IPS-NIHi11 (cell line): ENCODE measurements at places on chromosomes 12 and 14.
A peak's percentile ranks its signal among the peaks of the same experiment; 100 is the strongest.

- peak; percentile 82 for DNase-seq
These were observed 668 bp downstream of the TRIP11 start for GRCh38 chr14:92039063-92039718.

DNA sequence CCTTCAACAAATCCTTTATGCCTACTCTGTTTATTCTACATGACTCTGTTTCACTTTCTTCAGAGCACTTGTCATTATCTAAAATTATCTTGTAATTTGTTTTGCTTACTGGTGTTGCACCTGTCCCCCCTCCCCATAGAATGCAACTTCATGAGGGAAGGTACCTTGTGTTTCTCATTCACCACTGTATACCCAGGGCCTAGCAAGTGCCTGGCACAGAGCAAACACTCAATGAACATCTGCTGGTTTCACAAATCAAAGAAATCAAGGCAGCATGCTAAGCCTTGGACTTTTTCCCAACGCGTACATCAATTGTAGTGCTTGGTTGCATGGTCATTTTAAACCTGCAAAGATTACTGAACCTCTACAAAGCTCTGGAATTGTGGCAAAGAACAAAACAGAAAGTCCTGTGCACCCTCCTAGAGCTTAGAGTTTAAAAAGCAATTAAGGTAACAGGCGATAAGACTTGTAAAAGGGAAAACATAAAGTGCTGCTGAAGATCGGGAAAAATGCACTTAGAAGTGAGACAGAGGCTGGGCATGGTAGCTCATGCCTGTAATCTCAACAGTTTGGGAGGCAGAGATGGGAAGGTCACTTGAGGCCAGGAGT is 479.1 kb downstream of the MED13L start:
- DNase-seq, result no peak

- no peak for DNase-seq
These were observed 29.5 kb downstream of the CCDC198 start for GRCh38 chr14:57464008-57464730.

- DNase-seq, result peak; percentile 85
These were observed 37.3 kb upstream of the RCOR1 start for GRCh38 chr14:102554821-102555819.

GRCh38 chr14:59268011-59268410 is 79.5 kb downstream of the DAAM1 start:
- no peak for DNase-seq

DNA sequence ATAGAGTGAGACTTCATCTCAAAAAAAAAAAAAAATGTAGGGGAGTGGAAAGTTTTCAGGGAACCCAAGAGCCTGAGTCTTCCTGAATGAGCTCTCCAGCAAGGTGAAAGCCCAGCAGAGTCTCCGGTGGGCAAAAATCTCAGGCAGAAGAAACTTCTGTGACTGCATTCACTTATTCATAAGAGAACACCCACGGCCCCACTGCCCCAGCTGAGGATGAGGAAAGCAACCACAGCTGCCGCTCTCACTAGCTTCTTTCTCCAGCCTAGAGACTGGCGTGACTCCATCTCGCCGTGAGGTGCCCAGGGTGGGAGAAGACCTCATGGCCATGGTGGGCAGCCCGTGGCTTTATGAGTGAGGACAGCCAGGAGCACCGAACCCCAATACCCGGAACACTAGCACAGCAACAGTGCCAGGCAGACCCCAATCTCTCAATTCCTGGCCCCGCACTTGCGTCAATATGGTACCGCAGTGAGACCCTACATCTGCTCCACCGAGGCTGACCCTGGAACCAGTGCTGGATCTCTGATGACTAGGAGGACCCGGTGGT is 29.7 kb upstream of the DYNC1H1 start:
- no peak for DNase-seq

DNA sequence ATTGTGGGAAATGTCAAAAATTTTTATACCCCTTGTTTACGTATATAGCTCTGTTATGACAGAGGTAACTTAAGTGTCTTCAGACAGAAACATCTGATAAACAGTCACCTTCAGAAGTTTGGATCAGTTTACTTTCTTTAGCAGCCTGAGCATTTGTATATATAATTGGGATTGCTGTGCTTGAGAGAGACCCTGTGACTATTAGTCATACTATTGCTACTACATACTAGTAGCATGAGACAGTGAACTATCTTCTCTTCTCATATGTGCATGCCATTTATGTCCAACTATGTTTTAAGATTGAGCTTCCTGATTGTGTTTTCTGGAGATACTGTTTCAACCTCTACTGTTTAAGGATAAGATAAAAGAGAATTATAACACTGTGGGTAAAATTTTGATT is 101.5 kb downstream of the PDE6H start:
- no peak for DNase-seq

- DNase-seq, result peak; percentile 45
These were observed 26.8 kb downstream of the AMN1 start for GRCh38 chr12:31702047-31702446.

DNA sequence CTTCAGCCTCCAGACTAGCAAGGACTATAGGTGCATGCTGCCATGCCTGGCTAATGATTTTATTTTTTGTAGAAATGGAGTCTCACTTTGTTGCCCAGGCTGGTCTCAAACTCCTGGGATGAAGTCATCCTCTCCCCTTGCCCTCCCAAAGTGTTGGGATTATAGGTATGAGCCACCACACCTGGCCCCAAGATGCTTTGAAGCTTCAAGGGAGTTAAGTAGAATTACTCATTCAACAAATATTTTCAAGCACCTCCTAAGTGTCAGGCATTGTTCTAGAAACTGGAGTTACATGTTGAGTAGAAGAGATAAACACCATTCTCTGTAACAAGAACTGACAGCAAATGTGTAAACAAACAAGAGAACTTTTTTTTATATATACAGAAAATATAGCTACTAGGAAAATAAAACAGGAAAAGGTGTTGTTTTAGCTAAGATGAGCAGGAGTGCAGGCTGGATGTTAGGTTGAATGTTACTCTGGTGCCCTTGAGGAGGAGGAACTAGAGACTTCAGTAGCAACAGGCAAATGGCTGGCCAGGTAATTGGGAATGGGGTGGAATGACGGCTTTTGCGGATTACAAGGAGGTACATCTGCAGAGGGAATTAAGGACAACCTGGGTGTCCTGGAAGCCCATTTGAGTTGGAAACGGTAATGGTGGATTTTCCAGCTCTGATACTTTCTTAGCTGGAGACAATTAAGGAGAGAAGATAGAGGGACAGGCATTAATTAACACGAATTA is 32.0 kb upstream of the CFAP54 start:
- no peak for DNase-seq

GRCh38 chr14:29587046-29587445 is 340.6 kb downstream of the PRKD1 start:
- no peak for DNase-seq

GRCh38 chr12:104863296-104863948 is 94.7 kb downstream of the SLC41A2 start:
- DNase-seq, result no peak

DNA sequence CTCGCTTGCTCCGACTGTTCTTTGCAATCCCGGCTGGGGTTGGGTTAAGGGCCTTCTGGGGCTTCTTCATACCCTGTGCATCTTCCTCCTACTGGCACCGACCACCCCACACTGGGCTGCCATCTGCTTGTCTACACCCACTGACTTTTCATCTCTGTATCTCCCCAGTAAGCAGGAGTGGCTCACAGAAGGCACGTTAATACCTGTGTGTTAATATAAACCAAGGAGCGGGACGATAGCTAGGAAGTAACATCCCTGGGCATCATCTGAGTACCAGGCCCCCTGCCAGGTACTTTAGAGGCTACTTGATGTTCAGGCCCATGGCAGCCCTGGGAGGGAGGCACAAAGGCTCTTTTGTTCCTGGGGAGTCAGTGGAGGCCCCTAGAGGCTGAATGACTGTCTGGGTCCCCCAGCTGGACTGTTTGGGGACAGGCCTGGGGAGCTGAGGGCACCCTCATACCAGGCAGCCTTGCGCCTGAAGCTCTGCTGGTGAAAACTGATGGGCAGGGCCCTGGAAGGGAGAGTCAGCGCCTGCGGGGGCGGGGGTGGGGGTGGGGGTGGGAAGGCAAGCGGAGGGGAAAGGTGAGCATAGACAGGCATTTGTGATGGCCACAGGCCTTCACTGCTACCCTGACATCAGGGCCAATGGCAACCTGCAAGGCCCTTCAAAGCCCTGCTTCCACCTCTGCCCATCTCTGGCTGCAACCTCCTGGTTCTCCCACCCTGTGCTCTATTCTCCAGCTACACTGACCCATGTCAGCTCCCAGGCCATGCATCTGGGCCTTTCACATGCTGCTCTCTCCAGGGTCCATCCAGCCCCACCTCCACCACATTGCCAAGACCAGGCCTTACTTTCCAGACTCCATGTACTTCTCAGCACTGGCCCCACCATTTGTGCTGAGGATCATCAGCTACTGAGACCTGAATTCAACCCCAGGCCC is 34.2 kb upstream of the DEGS2 start:
- DNase-seq, result no peak

- DNase-seq, result no peak
These were observed 99.0 kb downstream of the LIN7A start for GRCh38 chr12:80838708-80839107.

DNA sequence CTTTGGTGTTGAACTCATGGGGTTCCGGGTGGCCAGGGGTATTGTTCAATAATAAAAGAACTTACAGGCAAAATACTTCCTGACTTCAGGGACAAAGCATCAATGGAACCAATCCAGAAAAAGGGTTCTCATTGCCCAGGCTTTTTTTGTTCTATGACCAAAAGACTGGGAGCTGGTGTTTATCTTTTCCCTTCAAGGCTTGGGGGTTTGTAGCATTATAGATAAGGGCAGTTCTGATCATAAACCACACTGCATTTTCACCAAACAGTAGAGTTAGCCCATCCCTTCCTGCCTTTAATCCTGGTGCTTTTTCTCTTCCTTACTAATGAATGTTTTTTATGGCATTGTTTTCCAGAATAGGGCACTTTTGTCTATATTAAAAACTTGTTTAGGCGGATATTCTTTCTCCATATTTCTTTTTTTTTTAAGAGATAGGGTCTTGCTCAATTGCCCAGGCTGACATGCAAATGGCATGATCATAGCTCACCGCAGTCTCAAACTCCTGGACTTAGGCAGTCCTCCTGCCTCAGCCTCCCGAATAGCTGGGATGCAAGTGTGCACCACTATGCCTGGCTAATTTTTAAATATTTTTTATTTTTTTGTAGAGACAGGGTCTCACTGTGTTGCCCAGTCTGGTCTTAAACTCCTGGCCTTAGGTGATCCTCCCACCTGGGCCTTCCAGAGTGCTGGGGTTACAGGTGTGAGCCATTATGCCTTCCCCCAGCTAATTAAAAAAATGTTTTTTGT is 9.7 kb downstream of the FUT8 start:
- DNase-seq, result no peak

DNA sequence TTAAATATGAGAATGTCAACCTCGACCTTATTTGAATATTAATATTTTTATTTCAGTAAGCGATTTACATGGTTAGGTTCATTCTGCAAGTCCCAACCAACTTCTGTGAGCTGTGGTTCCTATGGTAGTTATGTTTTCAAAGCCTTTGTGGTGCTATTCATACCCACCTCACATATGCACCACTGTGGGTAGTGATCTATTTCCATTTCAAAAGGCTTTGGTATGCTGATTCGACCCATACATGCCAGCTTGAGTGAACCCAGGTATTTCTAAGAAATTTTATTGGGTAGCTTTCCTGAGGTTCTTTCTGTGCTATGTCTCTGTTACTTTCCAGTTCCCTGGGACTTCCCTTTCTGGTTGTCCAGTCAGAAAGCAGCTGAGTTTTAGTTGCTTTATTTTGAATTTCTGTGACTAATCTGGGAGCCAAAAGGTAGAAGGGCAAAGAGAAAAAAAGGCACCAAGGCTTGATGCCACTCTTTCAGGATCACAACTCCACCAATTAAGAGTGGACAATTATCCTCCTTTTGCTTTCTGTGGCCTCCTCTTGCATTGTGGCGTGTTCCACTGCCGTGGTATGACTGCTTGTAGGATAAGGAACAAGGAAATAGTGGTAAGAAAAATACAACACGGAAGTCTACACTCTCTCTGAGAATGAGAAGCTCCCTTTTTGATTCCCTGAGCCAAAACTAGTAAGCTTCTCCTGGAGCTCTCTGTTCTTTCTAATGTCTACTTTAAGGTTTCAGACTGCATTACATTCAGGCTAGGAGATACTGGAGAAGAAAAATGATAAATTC is 729.1 kb downstream of the NOVA1 start:
- no peak for DNase-seq

DNA sequence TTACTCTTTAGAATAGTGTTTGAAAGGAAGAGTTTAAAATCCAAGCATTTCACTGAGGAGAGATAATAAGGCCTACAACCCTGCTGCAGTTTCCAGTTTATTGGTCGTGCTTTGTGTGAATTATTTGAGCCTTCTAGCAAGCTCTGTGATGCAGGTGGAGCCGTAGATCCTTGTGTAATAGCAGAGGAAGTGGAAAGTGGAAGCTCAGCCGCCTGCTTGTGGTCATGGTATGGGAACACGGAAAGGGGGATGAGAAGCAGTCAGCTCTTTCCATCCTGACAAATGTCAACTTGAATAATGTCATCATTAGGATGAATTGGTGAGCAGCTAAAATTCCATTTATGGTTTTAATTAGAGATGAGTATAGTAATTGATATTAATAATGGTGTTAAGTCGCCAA is 29.1 kb downstream of the SYNE2 start:
- DNase-seq, result no peak

GRCh38 chr12:64820593-64820992 is 3.9 kb upstream of the TBC1D30 start:
- DNase-seq, result no peak

- DNase-seq, result peak; percentile 44
These were observed 13.6 kb downstream of the BCL11B start for GRCh38 chr14:99258341-99258861.

DNA sequence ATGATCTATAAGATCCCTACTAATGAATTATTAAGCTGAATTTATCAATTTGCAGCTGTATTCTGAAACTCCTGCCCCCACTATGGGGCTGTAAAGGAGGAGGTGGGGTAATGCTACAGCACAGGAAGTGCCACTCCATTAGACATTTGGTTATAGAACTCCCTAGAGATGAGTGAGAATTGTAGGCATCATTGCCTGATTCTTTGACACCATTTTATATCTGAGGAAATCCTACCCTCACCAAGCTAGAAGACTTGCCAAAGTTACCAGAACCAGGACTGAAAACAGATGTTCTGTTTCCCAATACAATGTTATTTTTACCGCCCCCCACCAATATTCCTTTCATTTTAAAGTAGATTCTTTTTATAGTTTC is 182.4 kb downstream of the EGLN3 start:
- no peak for DNase-seq

GRCh38 chr14:63432228-63432627 is 110.9 kb downstream of the PPP2R5E start:
- no peak for DNase-seq

GRCh38 chr12:105431537-105432100 is 101.1 kb downstream of the C12orf75 start:
- DNase-seq, result no peak
